Activated CD4-positive, alpha-beta T cell treated with anti-CD3 and anti-CD28 coated beads for 36 hours (primary cell): ENCODE measurements at places on chromosomes 7 and 10. TPM values are rescaled to one million over a fixed set of nuclear protein-coding genes. Genes with fewer than 3 reads are reported as not detected.

TMEM176B gene
- not detected for total RNA-seq

ING3 gene
- 26.5 TPM for total RNA-seq

DNA sequence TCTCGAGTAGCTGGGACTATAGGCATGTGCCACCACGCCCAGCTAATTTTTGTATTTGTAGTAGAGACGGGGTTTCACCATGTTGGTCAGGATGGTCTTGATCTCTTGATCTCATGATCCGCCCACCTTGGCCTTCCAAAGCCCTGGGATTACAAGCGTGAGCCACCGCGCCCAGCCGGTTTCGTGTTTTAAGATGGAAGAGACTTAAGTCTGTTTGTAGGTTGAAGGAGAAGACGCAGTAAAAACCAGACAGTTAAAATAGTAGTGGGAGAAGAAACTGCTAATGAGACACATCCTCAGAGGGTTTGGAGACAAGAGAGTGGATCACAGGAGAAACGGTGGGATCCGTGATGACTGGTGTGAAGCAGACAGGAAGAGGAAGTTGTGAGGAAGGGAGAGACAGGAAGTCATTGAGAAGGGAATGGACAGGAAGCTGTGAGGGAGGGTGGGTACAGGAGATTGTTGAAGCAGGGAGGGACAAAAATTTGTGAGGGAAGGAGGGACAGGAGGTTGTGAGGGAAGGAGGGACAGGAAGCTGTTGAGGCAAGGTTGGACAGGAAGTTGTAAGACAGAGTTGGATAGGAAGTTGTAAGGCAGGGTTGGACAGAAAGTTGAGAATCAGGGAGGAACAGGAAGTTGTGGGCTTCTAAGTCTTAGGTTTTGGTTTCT lies 115.5 kb downstream of the WDFY4 start:
- DNase-seq = no peak

DNA sequence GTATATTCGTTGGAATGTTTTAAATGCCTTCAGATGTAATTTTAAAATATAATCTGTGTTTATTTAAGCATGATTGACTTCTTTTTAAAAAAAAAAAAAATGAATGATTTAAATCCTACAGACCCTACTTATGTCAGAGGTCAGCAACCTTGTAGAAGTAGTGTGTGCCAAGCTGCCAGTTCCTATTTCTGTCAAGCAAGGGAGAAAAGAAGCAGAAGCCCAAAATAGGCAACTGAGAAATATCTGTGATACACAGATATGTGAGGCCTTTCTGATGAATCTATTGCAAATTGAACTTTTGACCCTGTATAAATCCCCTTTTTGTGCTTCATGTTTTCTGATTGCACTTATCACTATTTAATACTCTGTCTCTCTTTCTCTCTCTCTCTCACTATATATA lies 199.5 kb downstream of the LRRN3 start:
- no peak for DNase-seq

- no peak for DNase-seq
These were observed 150.4 kb downstream of the ACTR3B start for GRCh38 chr7:152909683-152910544.

- DNase-seq = no peak
These were observed 154.3 kb downstream of the ARHGAP21 start for GRCh38 chr10:24569330-24569796.

DNA sequence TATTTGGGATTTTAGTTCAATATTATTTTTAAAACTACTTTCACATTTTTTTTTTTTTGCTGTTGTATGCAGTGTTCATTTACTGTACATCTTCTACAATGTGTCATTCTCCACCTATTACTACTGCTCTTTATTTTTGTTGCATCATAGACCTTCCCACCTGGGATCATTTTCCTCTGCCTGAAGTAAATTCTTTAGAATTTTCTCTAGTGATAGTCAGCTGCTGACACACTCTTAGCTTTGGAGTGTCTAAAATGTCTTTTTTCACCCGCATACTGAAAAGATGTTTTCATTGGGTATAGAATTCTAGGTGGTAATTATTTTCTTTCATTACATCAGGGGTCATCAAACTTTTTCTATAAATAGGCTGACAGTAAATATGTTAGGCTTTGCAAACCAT lies 30.5 kb downstream of the CFAP43 start:
- DNase-seq = no peak

DNA sequence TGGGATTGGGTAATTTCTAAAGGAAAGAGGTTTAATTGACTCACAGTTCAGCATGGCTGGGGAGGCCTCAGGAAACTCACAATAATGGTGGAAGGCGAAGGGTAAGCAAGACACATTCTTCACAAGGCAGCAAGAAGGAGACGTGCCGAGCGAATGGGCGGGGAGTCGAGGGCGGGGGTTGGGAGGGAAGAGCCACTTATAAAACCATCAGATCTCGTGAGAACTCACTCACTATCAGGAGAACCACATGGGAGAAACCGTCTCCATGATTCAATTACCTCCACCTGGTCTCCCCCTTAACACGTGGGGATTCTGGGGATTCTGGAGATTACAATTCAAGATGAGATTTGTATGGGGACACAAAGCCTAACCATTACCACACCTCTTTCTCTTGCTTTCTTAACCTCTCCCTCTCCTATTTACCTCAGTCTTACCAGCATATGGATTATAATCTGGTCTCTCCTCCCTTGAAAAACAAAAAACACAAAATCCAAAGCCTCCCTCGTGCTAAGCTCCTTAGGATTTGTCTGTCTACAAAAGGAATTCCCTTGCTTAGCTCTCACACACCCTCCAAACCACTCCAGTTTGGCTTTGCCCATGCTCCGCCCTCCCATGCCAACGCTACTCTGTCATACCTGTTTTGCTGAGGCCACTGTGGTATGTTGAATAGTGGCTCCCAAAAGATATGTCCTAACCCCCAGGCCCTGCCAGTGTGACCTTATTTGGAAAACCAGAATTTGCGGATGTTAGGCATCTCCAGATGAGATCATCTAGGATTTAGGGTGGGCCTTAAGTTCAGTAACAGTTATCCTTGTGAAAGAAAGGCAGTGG lies 19.6 kb upstream of the EFCAB10 start:
- DNase-seq = no peak

DNA sequence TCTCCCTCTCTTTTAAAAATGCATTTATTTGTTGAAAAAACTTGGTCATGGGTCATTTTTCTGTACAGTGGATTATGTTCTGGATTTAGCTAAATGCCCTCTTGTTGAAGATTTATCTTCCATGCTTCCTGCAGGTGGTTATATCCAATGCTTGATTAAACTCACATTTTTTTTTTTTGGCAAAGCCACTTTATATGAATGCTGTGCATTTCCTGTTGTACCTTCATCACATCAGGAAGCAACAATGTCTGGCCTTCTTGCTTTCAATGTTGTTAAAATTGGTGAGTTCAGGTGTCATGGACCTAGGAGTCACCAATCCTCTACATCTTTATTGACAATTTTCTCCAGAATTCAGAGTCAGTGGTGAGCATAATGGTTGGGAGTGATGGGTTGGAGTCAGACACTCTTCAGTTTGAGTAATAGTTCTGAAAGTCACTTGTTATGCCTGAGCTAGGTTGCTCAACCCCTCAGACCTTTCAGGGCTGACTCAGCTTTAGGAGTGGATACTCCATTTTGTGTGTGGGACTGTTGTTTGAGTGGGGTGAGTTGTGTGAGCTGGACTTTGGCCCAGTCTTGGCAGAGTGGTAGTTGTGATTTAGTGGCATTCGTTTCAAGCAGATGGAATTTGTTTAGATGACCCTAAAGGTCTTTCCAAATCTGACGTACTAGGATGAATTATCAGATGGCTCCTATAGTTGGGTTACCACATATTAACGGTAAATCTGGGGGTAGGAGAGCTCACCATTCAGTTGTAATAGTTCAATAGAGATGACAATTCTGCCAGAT lies 213.5 kb upstream of the ZNF32 start:
- DNase-seq = no peak

DNA sequence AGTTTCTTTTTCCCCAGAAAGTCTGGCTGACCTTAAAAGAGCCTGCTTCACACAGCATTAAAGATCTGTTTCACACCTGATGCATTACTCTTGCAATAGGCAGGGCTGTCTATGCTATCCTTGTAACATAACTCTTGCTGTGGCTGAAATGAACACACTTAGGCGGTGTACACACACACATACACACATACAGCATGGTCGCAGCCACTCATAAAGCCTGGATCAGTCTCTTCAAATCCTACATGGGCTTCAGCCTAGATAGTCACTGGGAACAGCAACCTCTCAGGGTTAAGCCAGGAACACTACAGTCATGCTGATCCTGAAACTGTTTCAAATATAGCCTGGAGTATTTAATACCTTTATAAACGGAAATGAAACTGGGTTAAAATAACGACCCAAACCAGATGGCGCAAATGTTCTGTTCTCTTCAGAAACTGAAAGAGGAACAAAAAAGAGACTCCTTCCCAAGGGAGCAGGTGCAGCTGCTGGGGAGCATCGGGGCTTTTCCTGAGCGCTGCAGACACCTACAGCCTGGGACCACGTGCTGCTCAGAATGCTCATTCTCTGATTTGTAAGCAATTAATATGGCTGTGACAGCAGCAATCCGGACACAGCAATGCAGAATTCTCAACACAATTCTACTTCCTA lies 61.0 kb upstream of the SFMBT2 start:
- DNase-seq = peak; percentile 21
